Memory B cell (primary cell): ENCODE measurements at places on chromosomes 4 and X.

- DNase-seq, result no peak
Observed at GRCh38 chrX:31298916-31299315, 227.1 kb upstream of the FTHL17 start.

GRCh38 chrX:24154490-24155034 is 5.0 kb downstream of the ZFX start:
- DNase-seq, result no peak

GRCh38 chr4:27223326-27223725 is 362.7 kb downstream of the STIM2 start:
- DNase-seq, result no peak

- DNase-seq, result no peak
Observed at GRCh38 chr4:1419708-1420107, 13.5 kb upstream of the NKX1-1 start.

DNA sequence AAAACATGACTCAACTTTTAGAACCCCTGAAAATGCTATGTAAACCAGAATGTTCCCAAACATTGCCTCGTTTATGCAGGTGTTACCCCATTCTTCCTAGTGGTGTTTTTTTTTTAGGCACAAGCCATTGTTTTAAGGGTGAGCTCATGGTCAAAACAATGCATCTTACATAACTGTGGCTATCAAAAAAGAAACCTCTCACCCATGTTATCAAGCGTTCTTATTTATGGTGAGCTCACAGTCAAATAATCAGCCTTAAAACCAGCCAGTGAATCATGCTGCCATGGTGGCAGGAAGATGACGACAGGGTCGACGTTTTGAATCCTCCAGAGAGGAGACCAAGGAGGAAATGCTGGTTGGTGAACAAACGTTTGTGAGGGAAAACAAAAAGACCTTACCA is 195.2 kb downstream of the KDR start:
- no peak for DNase-seq

- DNase-seq, result no peak
Observed at GRCh38 chr4:108157655-108158054, 11.1 kb downstream of the LEF1 start.

- DNase-seq, result no peak
Observed at GRCh38 chrX:13265549-13266132, 54.2 kb downstream of the ATXN3L start.

DNA sequence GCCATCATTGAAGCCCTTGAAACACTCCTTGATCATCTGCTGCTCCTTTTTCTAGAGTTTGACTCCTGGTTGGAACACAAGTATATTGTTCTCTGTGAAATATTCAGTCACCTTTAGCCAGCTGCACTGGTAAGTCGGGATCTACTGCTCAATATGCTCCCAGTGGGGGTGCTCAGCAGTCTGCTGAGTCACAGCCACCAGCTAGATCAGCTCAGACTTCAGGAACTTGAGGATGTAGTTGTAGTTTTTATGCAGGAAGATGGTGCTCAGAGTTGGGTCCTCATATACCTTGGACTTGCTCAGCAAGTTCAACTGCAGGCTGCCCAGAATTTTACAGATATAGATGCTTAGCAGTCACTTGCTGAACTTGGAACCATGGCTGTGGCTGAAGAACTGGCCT is 202.5 kb upstream of the RPL34 start:
- no peak for DNase-seq

DNA sequence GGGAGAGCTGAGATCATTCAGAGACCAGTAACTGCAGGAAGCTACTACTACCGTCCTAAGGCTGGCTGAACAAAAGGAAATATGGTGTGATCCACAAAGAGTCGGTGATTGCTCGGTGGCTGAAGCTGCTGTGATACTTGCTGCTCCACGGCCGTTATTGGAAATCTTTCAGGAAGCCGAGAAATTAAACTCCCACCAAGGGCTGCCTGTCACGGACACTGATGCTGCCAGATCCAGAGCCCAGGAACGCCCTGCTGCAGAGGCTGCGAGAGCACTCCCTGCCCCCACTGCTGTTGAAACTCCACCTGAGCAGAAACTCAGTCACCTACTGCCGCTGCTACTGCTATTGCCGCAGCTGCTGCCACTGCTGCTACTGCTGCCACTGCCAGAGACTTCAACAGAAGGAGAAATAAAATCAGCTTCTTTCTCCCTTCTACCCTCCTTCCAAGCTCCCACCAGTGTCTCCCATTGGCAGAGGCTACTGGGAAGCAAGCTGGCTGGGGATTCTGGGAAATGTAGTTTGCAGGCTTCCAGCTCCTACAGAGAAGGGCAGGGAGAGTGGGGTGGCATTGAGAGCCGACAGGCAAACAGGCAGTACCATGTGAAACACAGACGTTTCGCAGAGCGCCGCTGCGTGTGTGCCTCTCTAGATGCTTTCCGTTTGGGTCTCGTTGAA is 126.0 kb upstream of the ENPP6 start:
- DNase-seq, result peak; percentile 26

DNA sequence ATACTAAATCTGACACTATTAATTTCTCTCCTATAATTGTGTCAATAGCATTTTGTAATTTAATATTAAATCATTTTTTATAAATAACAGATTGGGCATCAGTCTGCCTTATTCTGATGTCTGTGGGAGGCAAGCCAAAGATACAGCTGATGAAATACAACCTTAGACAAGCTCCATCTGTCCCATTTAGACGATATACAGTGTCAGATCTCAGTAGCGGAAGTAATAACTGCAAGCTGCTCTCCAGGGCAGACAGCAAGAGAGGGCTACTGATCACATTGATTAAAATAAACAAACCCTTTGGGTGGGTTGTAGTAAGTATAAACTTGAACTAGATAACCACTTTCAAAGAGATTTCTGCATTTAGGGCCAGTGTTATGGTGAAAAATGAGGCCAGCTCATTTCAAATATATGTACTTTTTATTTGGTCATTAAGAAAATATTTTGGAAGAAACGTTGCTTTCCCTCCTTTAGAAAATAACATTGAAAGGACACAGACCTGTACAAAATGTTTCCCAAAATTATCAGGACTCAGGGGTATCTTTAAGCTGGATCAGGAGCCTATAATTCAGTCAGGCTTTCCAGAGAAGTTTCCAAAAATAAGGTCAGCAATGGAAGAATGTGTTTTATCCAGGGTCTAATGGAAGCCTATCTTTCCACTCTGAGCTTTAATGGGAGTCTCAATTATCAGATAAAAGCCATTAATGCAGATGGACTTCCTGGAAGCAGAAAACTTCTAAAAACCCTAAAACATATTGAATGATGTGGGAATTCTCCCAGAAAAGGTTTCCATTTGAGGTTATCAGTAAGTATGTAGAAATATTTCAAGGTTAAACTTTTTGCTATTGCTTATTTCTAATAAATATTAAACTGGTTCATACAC is 1028.8 kb upstream of the IGFBP7 start:
- DNase-seq, result no peak

GRCh38 chr4:155033604-155034003 is 174.8 kb upstream of the NPY2R start:
- DNase-seq, result no peak
